Fibroblast of skin of scalp (primary cell): ENCODE measurements at places on chromosomes 16 and 17.

DNA sequence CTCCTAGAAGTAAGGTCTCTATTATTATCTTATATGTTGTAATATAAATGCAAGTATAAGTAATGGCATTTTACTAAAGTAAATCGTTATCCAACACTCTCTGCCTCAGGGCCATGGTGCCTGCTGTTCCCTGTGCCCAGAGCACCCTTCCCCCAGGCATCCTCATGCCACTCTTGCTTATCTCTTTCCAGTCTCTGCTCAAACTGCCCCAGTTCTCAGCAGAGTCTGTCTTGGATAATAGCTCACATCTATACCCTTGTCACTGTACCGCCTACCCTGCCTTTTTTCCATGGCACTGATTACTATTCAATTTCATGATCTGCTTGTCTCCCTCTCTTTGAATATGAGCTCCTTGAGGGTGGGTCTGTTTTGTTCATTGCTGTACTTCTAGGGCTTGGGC lies 31.7 kb downstream of the CDH1 start:
- no peak for DNase-seq

DNA sequence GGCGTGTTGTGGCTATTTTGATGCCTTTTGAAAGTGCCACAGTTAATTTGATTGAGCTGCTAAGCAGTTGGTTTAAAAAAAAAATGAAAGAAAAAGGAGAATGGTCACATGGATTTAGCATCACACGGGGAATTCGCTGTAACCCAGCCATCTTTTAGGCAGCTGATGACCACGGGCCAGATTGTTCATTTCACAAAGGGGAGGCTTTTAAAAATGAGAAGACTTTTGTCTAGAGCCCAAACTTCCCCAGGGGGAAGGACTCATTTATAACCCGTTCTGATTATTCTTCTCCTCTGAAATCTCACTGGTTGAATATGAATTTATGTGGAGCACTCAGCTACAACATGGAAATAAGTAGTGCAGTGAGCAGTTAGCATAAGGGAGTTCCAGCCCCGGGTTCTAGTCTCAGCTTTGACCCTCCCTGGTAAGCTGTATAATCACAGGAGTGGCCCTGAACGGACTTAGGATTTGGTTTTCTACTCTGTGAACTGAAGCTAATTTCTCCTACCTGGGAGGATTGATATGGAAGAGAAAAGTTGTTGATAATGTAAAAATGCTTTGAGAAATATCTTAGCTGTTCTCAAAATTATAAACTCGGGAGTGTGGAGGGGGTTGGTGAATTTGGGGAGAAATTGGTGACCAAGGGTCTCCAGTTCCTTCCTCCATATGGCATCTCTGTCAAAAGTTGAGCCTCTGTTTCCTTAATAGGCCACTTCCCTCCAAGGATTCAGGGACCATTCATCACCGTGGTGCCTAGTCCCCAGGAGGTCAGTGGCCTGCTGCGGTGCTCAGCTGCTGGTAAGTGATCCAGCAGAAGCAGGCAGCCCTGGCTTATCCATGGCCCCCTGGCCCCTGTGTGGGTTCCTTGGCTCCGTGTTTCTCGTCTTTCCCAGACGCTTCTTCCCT lies 76.4 kb upstream of the TBX2 start:
- DNase-seq: no peak

- DNase-seq: no peak
Observed at GRCh38 chr16:31179219-31179746, 656 bp upstream of the FUS start.

GRCh38 chr17:48027322-48027981 lies 10.1 kb downstream of the COPZ2 start:
- DNase-seq: no peak

GRCh38 chr17:32239456-32239855 lies 26.2 kb upstream of the RHBDL3 start:
- DNase-seq: no peak

DNA sequence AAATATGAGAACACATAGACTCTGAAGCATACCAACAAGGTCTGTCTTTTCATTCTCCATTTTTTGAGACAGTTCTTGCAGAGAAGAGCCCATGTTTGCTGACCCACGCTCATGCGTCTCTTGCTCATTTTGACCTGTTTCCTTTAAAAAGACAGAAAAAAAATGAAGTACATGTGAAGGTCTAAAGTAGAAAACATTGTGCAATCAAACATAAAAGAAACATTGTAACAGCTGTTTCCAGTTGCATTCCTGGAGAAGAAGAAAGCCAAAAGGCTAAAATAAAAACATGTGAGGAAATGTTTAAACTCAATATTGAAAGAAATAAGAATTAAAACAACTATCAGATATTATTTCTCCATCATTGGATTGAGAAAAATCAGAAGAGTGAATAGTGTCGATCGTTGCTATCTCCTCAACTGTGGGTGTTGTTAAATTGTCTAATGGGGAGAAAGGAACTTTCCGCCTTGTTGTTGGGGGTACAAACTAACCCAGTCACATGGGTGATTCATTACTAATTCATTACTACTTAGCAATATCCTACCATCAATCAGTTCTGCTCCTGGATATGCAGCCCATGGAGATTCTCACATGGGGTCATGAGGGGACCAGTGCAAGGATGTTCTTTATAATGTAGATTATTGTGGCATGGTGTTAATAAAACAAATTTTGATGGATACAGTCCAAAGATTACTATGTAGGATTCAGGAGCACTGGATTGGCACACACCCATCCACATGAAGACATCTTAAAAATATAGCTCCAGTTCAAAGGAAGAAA lies 9.5 kb downstream of the ABCA9 start:
- DNase-seq: peak; percentile 42

DNA sequence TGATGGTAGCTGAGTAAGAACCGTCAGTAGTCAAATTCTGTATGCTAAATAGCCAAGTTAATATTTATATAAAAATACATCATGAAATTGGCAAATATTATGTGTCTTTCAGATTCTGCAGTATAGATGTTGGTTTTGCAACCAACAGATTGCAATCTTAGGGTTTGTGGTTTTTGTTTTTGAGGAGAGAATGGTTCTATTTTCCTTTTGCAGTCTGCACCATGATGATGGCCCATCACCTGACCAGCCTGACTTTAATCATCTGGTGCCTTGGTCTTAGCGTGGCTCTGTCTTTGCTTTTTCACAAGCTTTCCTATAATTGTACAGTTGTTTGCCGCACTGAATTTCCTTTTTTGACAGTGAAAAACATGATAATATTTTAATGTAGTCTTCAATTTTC lies 50.7 kb downstream of the NUP93 start:
- DNase-seq: no peak

- peak; percentile 82 for DNase-seq
Observed at GRCh38 chr16:22353191-22353919, 21.1 kb downstream of the CDR2 start.

DNA sequence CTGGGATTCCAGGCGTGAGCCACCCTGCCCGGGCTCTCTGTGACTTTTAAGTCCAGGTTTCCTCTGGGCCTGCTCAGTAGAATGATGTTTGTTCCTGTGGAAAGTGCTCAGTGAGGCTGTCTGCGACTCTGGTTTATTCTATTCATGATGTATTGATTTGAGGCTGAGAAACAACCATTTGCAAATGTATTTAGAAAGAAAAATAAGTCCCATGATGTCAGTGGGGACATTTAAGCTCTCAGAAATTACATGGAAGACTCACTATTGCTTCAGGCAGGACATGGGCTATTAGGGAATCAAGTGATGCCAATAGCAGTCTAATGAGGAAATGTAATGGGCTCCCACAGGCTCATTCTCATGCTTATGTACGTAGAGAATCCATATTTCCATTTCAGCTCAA lies 22.2 kb upstream of the KCNG4 start:
- DNase-seq: no peak

GRCh38 chr17:32980230-32980629 lies 11.4 kb upstream of the SPACA3 start:
- DNase-seq: no peak

- no peak for DNase-seq
Observed at GRCh38 chr17:7737601-7738000, 20.1 kb downstream of the DNAH2 start.

GRCh38 chr16:49832177-49832576 lies 23.7 kb downstream of the ZNF423 start:
- DNase-seq: peak; percentile 45

DNA sequence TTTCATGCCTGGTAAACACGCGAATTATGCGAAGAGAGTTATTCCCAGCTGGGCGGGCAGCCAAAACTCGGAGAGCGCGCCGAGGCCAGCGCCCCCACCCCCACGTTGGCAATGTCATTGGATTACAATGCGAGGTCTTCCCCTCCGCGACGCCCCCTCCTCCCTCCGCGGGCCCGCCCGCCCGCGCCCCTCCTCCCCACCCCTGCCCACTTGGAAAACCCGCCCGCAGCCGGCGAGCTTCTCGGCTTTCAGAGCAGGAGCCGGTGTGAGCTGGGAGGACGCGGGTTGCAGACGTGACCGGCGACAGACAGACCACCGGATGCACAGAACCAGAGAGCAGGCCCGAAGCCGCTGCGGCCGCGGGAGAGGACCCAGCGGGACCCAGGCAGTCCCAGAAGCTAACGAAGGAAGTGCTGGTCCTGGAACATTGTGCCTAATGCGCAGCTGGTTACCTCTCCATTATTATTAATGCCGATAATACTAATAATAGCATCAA lies 4.0 kb downstream of the NOG start:
- DNase-seq: peak; percentile 78

DNA sequence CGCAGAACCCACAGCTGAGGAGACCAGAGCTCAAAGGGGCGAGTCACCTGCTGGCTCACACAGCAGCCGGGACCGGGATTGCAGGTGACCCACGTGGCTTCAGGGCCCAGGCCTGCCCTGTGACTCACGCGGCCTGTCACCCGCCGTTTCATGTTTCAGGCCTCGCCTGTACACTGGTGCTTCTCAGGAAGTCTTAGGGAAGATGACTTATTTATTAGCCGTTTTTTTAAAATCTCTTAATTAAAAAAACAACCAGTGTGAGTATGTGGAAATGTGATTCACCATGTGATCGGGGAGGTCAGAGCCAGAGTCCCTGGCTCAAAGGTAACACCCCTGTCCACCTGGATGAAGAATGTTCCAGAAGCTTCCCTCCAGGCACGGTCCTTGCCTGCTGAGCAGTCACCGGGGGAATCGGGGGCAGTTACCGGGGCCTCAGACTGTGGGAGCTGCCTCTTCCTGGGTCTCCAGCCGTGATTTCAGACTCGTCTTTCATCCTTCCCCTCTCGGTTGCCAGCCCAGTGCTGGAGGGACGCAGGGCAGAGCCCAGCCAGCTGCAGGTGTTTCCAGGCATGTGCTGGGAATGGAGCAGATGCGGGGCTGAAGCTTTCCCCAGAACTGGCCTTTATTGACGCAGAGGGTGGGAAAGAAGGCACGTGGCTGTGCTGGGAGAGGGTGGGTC lies 49.3 kb downstream of the CMIP start:
- DNase-seq: peak; percentile 62

- DNase-seq: no peak
Observed at GRCh38 chr17:38429476-38430100, 1.3 kb downstream of the ARHGAP23 start.

- DNase-seq: peak; percentile 8
Observed at GRCh38 chr16:47713225-47713595, 252.1 kb downstream of the PHKB start.

DNA sequence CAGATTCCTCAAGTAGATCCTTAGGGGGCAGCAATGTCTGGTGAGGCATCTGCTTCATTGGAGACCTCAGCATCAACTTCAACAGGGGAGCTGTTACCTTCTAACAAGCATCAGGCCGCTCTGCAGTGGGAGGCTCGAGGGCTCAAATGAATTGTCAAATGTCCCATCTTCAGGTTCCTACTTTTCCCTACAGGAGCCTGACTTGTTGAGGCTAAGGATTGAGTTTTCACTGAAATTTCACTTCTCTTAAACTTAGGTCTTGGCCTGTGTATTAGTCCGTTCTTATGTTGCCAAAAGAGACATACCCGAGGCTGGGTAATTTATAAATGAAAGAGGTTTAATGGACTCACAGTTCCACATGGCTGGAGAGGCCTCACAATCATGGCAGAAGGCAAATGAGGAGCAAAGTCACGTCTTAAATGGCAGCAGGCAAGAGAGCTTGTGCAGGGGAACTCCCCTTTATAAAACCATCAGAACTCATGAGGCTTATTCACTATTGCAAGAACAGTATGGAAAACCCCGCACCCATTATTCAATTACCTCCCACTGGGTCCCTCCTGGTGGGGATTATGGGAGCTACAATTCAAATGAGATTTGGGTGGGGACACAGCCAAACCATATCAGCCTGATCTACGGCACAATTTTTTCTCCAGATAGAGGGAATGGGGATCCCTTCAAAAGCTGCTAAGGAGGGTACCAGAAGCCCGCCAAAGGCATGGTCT lies 5.1 kb upstream of the CD300LD start:
- no peak for DNase-seq

- DNase-seq: no peak
Observed at GRCh38 chr17:66371561-66371960, 69.1 kb downstream of the PRKCA start.

- DNase-seq: no peak
Observed at GRCh38 chr17:5513628-5514027, 27.3 kb downstream of the MIS12 start.

GRCh38 chr17:69501591-69502468 lies 87.3 kb downstream of the MAP2K6 start:
- peak; percentile 82 for DNase-seq

DNA sequence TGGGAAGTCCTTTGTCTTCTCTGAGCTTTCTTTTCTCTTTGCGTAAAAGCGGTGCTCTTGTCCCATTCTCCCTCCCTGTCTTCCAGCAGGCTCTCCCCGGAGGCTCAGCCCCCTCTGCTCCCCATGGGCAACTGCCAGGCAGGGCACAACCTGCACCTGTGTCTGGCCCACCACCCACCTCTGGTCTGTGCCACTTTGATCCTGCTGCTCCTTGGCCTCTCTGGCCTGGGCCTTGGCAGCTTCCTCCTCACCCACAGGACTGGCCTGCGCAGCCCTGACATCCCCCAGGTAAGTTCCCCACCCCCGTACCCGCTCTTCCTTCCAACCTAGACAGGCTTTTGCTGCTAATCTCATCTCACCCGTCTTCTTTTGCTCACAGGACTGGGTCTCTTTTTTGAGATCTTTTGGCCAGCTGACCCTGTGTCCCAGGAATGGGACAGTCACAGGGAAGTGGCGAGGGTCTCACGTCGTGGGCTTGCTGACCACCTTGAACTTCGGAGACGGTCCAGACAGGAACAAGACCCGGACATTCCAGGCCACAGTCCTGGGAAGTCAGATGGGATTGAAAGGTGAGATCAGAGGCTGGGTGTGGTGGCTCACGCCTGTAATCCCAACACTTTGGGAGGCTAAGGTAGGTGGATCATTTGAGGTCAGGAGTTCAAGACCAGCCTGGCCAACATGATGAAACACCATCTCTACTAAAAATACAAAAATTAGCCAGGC lies 1.3 kb downstream of the TMEM219 start:
- DNase-seq: no peak

GRCh38 chr17:61362396-61362795 lies 37.2 kb upstream of the TBX2 start:
- DNase-seq: no peak

GRCh38 chr16:58381661-58382060 lies 10.6 kb upstream of the GINS3 start:
- DNase-seq: no peak

GRCh38 chr17:66904760-66905624 lies 59.5 kb upstream of the CACNG4 start:
- DNase-seq: peak; percentile 42
